ENCODE measurements at places on chromosomes 1 and 21.

DNA sequence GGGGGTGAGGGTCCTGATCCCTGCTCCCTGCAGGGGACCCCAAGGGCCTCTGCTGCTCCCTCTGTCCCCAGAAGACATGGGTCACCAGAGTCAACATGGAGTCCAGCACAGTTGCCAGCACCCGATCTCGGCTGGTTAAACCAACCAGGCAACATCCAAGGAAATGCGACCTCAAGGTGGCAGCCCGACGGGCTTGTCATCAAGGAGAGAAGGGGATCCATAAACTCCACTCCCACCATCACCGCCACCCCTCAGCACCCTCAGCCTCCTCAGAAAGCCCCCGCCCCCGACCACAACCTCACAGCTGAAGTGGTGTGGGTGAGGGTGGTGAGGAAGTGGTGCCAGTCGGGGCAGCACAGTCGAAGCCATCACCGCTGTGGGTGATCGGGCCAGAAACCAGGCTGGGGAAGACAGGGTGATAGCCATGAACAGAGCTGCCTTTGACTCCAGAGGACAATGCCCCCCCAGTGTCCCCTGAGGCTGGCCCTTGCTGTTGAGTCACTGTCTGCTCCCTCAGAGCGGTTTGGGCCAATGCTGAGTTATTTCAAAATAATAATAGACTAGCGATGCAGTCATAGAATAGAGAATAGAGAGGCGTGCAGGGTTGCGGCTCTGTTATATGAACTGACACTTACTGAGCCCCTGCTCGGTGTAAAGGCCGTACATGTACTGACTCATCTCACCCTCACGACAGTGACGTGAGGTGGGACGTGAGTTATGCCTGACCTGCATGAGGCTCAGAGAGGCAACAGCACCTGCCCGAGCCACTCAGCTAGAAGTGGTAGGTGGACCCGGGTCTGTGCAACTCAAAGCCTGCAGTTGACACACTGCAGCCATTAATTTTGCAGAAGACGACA lies 88.7 kb upstream of the IFFO2 start:
- no peak for DNase-seq

- no peak for DNase-seq
Measured at GRCh38 chr1:156195853-156196252, 1.9 kb downstream of the SLC25A44 start.

DNA sequence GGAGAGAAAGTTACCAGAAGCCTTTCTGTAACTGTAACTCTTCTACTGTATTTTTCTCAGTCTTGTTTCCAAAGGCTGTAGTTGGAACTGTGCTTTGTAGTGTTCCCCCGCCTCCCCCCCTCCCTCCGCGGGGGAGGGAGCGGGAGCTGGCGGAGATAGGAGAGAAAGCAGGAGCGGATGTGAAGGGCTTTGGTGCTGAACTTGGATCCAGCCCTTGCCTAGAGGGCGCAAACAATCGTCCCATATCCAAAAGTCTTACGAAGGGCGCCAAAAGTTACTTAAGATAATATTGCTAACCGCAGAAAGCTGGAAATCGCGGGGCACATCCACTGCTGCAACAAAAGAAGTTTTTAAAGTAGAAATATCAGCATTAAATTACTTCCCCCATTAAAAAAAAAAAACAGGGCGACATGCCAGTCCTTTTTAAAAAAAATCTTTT lies 2.4 kb upstream of the NFIA start:
- peak; percentile 71 for DNase-seq

- DNase-seq: no peak
Measured at GRCh38 chr1:84959294-84959693, 37.6 kb downstream of the MCOLN2 start.

- DNase-seq: no peak
Measured at GRCh38 chr1:153431427-153431826, 15.1 kb downstream of the S100A7A start.

GRCh38 chr1:58248791-58249190 lies 297.7 kb downstream of the OMA1 start:
- DNase-seq: peak; percentile 30

- no peak for DNase-seq
Measured at GRCh38 chr1:18198260-18198659, 90.7 kb downstream of the IGSF21 start.

DNA sequence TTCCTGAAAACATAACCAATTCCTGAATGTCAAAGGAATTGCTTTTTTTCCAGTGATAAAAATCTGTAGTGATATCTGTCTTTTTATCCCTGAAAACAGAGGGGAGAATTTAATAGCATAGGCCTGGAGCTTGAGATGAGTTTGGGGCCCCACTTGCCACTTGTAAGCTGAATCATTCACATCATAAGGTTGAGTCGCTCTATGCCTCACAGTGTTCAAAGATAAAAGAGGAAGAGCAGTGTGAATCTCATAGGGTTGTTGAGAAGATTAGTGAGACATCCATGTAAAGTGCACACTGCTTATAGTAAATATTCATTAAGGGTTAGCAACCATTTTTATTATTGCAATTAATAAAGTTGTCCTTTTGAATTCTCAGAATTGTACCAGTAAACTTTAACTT lies 271.3 kb downstream of the DNM3 start:
- peak; percentile 59 for DNase-seq

DNA sequence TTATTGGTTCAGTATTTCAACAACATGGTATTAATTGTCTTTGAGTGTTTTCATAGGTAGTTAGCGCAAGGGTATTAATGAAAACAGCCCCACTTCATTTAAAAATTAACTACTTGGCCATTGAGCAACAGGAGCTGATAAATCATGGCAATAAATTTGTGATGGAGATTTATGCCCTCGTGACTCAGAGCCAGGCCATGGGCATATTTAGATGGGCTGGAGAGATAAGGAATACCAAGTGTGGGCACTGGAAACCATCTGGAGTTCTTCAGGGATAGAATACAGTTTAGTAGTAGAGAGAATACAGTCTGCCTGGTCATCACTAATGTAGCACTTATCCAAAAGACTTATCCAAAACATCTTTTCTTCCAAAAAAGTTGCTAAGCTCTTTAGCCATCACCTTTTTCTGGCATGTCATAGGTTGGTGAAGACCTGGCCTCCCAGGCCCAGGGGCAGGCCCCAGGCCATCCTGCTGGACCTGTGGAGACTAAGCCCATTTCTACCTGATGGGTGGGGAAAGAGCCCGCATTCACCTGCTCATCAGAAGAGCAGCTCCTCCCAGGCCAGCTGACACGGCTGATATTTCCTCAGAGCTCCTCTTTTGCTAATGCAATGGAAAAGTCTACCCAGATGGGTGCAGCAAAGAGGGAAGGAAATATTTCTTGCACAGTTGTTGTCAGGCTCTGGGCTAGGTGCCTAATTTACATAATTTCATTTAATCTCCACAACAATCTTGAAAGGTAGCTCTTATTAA lies 238.0 kb downstream of the TM2D1 start:
- DNase-seq: no peak

DNA sequence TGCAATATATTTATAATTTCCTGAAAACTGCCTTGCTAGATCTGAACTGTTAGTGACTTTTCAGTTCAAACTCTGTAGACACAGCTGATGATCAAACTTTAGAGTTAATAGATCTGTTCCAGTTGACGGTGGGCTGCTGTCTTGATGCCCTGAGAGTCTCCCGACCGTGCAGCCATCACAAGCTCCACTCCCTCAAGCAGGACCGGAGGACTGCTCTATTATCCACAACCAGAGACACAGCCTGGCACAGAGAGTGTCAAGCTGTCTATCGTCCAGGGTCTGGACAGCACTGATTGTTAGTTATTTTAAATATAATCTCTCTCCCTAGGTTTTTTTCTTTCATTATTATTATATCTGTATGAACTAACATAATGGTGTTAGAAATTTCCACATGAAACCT lies 8.0 kb downstream of the CHODL start:
- no peak for DNase-seq

- DNase-seq: no peak
Measured at GRCh38 chr1:61361931-61362330, 279.6 kb downstream of the NFIA start.

DNA sequence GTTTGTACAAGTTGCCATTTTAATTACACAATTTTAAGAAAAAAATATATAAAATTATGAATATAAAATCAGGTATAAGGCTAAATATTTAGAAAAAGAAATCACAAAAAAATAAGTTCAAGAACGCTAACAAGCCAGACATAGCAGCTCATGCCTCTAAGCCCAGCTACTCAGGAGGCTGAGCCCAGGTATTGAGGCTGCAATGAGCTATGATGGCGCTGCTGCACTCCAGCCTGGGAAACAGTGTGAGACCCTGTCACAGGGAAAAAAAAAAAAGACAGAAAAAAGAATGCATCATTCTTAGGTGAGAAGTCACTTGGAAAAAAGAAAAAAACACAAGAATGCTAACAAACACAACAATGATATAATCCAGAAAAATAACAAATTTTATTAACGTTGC lies 112.3 kb upstream of the PRDX6 start:
- DNase-seq: no peak

Measured in suppressor macrophage (primary cell).